Bronchus fibroblast of lung (primary cell): ENCODE measurements at places on chromosomes 7 and 10. TPM values are rescaled to one million over a fixed set of nuclear protein-coding genes. Genes with fewer than 3 reads are reported as not detected.

The CFTR gene
- total RNA-seq = 0.30 and 0.67 TPM in 2 replicates

The TMEM184A gene
- under 0.01 TPM in 1 of 2 replicates, not detected in the other for total RNA-seq

The CACUL1 gene
- total RNA-seq = 10.4 and 10.6 TPM in 2 replicates

The ZNF722 gene
- not detected in 2 replicates for total RNA-seq
